Tongue (tissue), 3 donors: ENCODE measurements at places on chromosomes 16 and 17. TPM values are rescaled to one million over a fixed set of nuclear protein-coding genes. Genes with fewer than 3 reads are reported as not detected.

Gene TEKT5
- 1.0 TPM for total RNA-seq

Gene KRT38
- total RNA-seq, result not detected

Gene KRT25
- not detected for total RNA-seq

- DNase-seq, result no peak
Measured at GRCh38 chr16:57252148-57252721, 7.2 kb downstream of the ARL2BP start.

- DNase-seq, result peak; percentile 51
Measured at GRCh38 chr16:85520853-85521521, 92.1 kb upstream of the GSE1 start.

- DNase-seq, result no peak
Measured at GRCh38 chr17:3754066-3754457, 30.4 kb downstream of the HASPIN start.

- DNase-seq, result no peak
Measured at GRCh38 chr16:28923231-28923587, 1.8 kb downstream of the RABEP2 start.

- peak; percentile 42 for DNase-seq
Measured at GRCh38 chr16:66740010-66740409, 11.4 kb downstream of the DYNC1LI2 start.

- peak; percentile 86 for DNase-seq
Measured at GRCh38 chr17:7651665-7652387, 1.1 kb downstream of the ATP1B2 start.

- DNase-seq, result no peak
Measured at GRCh38 chr17:82345151-82345976, 11.8 kb upstream of the SECTM1 start.
